ENCODE measurements at places on chromosomes 4 and X.

DNA sequence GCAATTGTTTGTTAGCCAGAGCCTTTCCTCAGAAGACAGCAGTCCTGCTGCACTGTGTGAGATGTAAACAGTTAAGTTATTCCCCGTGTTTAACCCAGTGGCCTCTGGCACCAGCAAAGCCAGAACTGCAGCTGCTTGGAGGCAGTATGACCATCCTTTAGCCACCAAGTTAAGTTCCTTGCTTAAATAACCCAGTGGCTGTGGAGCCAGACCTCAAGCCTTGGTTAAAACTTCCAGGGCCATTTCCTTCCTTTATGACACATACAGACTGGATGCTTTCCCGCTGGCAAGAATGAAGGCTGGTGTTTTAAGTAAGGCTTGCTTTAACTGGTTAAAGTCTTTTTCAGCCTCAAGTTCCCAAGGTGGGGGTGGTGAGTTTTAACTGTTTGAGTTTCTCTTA is 379.8 kb downstream of the DCAF12L2 start:
- DNase-seq = no peak

DNA sequence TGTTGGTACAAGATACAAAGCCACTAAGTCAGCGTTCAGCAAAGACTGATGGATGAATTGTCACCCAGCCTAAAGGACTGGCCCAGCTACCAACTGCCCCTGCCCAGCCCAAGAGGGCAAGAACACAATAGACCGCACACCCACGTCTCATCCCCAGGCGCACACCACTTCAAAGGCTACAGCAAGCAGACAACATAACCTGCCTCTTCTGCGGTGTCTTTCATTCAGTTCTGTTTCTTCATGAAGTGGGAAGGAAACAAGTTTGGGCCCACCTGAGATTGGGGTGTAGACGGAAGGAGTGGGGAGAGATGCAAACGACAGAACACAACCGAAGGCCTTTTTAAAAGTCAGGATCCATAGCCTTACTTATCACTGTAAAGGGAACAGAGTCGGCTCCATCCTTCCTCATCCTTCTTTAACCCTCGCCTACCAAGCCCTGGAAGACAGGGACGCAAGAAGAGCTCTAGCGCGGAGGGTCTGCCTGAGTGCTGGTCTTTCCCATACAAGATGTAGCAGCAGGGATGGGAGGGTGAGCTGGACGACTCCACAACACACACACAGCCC is 691 bp downstream of the SCARB2 start:
- DNase-seq = peak; percentile 61

- peak; percentile 63 for DNase-seq
Observed at GRCh38 chr4:128660361-128661215, 148.9 kb upstream of the JADE1 start.

DNA sequence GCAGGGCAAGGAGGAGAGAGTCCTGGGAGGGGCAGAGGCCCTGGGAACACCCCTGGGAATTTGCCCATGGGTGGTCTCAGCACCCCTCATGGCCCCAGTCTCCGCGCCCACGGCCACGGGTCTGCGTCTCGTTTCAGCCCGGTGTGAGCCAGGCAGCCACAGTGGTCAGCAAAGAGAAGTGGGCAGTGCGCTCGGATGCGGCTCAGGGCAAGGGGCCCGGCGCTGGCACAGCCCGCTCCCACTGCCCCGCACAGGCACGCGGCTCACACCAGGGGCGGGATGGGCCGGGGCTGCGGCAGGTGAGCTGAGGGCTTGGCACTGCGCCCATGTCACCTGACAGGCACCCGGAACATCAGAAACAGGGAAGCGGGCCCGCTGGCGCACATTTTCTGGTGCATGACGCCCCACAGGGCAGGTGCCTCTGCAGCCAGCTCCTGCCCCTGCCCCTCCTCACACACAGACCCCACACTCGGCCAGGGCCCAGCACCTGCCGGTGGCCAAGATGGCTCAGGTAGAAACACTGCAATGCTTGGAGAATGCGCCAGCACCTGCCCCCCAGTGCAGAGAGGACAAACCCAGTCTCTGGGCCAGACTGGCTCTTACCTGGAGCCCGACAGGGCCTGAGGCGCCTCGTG is 41.9 kb upstream of the MXD4 start:
- DNase-seq = no peak

Data from GM23248 (cell line).